ENCODE measurements at places on chromosomes 1 and 21.

DNA sequence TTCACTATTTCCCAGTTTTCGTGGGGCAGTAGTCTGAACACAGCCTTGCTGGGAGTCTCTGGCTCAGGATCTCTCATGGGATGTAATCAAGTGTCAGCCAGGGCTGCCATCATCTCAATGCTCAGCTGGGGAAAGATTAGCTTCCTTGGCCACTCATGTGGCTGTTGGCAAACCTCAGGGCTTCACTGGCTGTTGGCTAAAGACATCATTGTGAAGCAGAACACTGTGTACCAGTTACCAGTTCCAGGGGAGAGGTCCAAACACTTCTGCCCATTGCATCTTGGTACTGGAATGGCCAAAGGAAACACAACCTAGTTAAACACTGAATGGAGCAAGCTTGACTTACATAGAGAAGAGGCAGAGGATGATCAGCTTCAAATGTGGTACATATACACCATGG, 33.7 kb downstream of the AADACL4 start:
- DNase-seq = no peak

DNA sequence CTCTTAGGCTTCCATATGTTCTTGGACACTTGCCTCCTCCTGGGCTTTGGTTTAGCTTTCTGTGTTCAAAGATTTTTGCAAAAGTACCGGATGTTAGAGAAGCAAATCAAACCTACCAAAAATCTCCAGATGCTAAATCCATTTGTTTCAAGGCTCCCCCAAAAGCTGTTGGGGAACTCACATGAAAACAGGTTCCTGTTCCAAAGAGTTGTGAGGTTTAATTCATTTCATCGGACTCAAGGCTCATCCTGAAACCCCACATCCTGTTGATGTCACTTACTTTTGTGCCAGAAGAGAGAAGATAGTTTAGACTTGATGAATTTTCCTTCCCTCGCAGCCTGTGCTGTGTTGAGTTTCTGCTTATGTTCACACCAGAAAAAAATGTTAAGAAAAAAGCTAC, 41.7 kb upstream of the RXRG start:
- no peak for DNase-seq

DNA sequence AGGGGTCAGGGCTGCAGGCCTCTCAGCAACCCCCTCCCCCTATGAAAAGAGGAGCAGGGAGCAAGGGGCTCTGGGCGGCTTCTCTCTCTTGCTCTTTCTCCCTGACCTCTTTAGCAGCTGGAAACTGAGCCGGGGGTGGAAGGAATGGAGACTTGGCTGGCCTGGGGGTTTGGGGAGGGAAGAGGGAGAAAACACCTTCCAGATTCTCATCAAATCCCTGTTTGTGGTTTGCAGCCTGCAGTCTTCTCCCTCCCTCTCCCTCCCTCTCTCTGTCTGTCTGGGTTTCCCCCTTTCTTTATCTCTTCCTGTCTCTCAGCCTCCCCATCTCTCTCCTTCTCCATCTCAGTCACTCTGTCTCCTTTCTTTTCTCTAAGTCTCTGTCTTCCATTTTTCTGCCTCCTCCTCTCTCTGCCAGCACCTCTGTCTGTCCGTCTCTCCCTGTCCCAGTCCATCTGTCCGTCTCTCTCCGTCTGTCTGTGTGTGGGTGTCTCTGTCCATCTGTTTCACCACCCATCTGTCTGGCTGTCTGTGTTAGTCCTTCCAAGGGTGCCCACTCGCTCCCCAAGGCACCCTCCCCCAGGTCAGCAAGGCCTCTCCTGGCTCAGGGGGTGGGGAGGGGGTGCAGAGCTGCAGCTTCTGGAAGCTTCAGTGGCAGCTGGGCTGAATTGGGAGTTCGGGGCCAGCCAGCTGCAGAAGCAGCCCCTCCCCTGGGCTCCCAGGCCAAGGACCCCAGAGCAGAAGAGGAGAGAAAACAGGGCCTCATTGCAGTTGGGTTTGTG, 6.2 kb downstream of the AHDC1 start:
- no peak for DNase-seq

DNA sequence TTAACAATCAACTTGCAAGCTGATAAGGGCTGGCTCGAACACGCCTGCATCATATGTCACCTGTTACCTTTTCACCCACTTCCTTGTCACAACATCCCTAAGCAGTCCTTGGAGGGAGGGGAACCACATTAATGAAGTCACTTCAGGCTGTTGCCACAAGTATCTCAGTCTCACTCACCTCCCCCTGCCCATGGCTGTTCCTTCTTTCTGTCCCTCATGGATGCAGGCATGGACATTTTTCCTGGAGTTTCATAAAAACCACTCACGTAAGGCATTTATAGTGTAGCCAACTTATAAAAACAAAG, 76.8 kb upstream of the ANGPTL1 start:
- DNase-seq = no peak

DNA sequence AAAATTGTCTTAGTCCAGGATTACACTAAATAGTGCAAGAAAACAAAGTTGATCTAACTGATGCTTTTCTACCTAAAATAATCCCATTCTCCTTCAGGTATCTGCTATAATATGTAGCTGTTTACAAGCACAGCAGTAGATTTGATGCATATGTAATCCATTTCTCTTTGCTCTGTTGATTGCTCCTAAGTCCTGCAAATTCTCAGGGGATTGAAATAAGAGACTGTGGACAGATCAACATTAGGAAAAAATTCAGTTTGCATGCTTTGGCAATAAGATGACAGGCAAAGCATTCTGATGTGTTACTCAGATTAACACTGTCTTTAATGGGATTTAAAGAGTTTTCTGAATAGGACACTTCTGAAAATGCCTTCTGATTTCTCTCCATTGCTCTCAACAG, 34.7 kb downstream of the RNF11 start:
- DNase-seq = no peak

DNA sequence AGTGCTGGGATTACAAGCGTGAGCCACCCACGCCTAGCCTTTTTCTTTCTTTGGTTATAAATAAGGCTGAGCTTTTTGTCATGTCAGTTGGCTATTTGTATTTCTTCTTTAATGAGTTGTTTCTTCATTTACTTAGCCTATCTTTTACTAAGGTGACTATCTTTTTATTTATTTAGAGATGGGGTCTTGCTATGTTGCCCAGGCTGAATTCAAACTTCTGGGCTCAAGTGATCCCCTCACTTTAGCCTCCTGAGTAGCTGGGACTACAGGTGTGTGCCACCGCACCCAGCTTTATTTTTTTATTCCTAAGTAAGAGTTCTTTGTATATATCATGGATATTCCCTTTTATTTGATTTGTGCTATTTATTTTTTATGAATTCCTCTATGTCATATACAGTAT, 11.9 kb downstream of the DMBX1 start:
- no peak for DNase-seq

GRCh38 chr1:84947536-84948410, 49.1 kb downstream of the MCOLN2 start:
- no peak for DNase-seq
